Astrocyte of the hippocampus (primary cell): ENCODE measurements at places on chromosomes 7 and 10.

- DNase-seq: no peak
These were observed 3.8 kb downstream of the ZYX start for GRCh38 chr7:143384661-143385631.

GRCh38 chr10:33065111-33065510 lies 107.1 kb upstream of the ITGB1 start:
- no peak for DNase-seq

DNA sequence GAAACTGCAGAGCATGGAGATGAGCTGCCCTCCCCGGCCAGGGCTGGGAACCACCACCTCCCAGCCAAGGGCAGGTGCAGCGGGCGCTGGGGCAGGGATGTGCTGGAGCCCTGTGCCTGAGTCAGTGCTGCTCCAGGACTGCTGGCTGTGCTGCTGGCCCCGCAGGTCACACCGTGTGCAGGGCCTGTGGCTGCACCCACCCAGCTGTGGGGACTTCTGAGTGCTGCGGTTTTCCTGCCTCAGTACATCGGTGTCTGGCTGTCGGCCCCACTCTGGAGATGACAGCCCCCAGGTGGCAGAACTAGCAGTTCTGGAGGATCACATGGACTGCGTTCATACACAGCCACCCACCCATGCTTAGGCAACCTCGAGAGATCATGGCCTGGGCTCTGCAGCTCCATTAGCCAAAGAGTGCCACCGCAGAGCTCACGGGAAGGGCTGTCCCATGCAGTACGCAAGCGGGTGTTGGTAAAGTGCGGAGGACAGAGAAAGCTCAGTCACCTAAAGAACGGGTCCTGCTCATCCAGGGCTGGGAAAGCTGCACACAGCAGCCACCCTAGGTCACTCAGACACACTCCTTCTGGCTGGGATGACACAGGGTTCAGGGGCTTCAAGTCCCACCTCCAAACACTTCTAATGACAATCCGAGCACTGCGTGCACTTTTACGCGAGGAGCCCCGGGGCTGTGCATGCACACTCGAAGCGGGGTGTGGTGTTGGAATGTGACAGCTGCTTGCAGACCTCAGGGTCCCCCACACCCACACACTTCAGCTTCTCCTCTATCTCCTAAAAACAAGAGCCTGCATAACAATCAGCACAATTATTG lies 198.1 kb upstream of the PPP2R2D start:
- DNase-seq: no peak

GRCh38 chr10:119867317-119867716 lies 5.3 kb downstream of the MCMBP start:
- no peak for DNase-seq

DNA sequence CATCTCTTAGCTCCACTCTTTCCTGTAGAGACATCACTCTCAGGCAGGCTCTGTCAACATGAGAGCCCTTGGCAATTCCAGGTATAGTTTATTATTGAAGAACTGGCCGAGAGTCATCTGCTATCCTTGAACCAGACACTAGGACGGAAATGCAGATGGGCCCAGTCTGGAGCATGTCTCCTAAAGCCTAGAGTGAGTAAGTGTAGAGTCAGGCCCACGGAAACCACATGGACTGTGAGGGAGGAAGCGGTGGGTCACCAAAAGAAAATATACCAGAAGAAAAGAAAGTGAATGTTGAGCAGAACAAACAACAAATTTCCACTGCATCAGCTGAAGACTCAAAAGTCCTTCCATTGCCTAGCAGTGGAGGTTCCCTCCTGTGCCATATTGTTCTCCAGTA lies 15.7 kb upstream of the RELN start:
- DNase-seq: peak; percentile 7
